ENCODE measurements at places on chromosomes 7 and 10.

- DNase-seq: no peak
Observed at GRCh38 chr7:114789161-114789560, 132.7 kb upstream of the MDFIC start.

GRCh38 chr10:97319671-97320479, 804 bp downstream of the FRAT1 start:
- DNase-seq: peak; percentile 60

GRCh38 chr7:2046581-2047565, 185.9 kb downstream of the MAD1L1 start:
- no peak for DNase-seq

DNA sequence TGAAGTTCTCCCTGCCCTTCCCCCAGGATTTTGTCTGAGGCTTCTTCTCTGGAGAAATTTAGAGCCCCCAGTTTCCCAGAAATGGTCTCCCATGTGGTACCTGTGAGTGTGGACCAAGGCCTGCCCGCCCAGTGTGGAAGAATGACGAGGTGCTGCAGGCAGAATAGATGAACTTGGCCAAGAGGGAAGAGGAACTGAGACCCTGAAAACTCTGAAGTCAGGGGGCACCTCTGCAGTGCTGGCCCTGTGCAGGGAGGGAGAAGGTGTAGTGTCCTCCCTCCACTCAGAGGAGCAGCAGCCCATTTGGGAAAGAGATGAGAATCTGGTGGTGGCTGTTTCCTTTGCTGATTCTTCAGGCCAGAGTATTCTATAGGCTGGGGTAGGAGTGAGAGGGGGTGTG, 115.2 kb upstream of the PCGF5 start:
- DNase-seq: no peak

DNA sequence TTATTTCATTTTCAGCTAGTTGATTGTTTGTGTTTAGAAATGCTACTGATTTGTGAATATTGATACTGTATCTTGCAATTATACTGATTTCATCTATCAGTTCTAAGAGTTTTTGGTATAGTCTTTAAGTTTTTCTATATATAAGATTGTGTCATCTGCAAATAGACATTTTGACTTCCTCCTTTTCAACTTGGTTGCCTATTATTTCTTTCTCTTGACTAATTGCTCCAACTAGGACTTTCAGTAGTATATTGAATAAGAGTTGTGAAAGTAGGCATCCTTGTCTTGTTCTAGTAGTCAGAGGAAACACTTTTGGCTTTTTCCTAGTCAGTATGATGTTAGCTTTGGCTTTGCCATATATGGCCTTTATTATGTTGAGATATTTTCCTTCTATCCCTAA, 20.4 kb downstream of the PHTF2 start:
- no peak for DNase-seq

DNA sequence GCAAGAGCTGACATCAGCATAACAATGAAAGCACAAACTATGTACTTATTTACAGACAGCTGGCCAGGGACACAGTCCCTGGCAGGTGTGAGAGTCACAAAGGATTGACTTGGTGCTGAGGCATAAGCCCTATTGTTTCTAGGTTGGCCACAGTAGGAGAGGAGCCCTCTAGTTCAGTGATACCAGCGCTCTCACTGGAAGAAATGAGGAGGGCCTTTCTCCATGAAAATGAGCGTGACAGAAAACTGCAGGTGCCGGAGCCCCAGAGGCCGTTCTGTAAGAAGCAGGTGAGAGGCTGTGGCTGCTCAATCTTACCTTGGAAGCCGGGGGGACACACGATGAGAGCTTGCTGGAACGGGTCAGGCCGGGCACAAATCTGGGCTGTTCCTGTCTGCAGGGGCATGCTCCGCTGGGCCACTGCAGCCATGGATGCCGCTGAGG, 90.5 kb downstream of the CLEC2L start:
- DNase-seq: no peak

DNA sequence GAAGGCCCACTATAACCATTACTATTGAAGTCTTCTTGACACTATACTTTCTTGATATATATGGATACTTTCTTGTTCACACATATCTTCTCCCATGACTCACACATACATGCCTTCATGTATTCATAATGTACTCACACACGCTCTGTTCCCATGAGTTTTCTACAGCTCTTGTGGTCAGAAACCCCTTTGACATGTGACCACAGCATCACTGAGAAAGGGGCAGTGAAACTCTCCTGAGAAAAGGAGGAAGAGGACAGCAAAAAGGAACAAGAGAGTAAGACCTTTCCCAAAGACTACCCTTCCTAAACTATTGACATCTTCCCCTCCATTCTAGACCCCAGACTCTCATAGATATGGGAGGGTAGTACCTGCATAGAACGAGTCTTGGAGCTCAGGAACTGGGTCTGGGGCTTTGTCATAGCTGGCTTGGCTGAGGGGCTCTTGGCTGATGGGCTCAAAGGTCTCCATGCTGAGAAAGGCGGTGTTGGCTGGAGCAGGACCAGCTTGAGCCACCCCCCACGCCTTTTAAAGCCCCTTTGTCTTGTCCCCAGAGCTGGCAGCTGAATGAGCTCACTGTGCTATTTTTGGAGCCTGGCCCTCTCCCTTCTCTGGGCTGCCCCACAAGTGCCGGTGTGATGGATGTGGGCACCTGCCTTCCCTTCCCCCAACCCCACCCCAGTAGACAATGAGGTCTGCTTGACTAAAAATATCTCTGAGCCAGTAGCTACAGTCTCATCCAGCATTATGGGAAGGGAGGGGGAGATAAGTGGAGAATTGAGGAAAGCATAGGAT, 5.1 kb downstream of the SYNPO2L start:
- no peak for DNase-seq

- peak; percentile 61 for DNase-seq
Observed at GRCh38 chr10:62244785-62245467, 23.7 kb downstream of the RTKN2 start.

DNA sequence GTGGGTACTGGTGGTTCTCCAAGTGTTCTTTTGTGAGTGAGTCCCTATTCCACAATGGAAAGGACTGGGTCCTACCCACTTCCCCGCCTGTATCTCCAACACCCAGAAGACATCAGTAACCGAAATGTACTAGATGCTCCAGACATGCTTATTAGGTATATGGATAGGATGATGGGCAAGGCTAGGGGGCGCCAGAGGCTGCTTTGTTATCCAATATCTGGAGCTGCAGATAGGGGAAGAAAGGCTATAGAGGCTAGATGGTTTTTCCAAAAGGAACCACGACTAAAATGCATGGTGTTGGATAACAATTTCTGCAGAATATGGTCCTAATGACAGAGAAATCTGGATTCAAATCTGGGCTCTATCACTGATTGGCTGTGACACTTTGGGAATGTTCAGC, 56.2 kb upstream of the TM9SF3 start:
- no peak for DNase-seq

DNA sequence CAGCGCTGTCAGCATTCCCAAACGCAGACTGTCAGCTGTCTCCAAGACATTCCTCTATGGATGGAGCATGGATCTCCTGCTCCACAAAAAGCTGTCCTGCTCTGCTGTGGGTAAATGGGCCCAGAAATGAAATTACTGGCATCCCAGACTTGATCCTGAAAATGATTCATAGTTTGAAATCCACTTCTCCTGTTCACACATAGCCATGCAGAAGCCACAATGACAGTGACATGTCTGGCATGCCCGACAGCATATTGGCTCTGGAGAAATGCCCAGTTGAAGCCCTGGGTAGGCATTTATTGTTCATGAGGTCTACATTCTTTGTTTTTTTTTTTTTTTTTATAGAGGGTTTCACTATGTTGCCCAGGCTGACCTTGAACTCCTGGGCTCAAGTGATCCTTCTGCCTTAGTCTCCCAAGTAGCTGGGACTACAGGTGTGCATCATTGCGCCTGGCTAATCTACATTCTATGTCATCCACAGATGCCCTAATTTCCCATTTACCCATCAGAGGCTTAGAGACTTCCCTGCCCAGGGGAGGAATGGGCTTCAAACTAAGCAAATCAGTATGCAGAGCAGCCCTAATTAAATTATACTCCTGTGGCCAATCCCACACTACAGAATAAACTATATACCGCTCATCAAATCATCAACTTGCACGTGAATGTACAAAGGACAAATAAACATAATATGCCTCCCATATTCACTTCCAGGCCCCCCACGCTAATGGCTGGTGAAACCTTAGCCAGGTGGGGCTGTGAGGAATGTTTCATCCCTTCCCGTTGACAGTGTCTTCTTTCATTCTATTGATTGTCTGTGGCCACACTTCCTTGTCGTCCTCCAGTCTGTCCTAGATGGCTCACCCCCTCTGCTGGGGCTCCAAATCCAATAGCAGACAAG, 61.8 kb upstream of the EEPD1 start:
- no peak for DNase-seq

DNA sequence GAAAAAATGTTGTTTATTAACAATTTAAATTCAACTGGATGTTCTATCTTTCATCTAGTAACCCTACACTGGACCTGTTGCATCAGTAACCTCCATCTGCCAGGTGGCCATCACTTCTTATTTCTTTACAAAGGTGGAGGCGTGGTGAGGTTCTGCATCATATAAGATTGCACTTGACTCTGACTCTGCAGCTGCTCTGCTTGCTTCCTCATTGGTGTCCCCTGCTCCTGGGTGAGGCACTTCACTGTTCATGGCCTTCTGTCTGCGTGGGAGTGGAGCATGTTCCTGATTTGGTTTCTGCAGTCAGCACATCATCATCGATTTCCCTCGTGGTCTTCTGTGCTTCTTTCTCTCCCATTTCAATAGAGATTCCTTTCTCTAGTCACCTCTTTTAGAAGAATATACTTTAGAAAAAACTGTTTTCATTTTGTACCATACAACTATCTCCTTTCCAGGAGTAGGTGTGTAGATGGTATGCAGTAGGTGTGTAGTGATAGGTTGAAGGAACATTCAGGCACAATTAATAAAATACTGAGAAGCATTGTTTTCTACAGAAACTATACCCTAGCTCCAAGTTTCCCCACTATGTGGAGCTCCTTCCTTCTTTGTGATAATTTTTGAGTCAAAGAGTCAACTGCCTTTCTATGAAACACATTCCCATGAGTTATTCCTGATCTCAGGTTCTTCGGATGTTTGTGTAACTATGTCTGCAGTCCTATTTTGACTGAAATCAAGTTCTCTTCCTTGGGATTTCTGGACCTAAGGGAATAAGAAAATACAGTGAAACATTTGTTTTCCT, 231.7 kb upstream of the CNTNAP2 start:
- no peak for DNase-seq

GRCh38 chr7:4995429-4995969, 36.5 kb upstream of the MMD2 start:
- DNase-seq: no peak

GRCh38 chr7:122643250-122643649, 55.7 kb downstream of the RNF133 start:
- no peak for DNase-seq

DNA sequence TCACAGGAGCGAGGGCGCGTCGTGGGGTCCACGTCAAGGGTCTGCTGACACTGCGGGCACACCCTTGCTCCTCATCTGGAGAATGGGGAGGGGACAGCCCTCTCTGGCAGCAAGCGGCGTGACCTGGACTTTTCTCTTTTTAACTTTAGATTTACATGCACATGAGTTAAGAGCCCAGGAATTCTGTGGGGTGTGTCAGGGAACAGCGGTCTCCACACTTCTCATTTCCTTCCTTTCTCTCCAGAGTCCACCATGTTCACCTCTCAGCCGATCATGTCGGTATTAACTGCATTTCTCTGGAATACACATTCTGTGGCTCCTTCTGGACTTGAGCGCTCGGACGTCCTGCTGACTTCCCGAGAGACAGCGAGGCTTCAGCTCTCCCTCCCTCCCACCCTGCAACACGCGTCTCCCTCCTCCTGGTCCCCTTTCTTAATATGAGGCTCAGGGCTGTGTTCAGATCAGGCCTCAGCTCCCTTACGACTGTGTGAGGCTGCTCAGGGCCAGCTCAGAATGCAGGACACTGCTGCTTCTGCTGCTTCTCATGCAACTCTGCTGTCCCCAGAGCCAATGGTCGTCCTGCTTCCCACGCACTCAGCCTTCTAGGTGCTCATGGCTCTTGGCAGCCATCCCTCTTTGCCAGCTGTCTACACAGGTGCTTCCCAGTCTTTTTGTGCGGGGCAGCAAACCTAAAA, 261.3 kb downstream of the ELFN1 start:
- no peak for DNase-seq

DNA sequence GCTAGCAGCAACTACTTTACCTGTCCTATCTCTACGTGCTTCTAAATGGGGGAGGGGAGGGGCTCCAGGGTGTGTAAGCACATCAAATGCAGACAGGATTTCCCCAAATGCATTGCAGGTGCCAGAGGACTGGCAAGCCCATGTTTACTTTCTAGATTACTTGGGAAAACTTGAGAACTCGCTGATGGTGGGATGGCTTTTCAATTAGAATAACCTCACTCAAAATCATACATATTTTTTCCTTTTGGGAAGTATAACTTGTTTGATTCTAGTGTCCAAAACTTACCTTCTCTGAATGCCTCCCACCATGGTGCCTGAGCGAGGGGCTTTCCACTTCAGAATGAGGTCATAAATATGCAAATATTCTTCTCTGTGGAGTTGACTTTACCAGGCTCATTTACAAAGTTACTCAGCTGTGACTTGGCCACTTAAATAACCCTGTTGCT, 191.3 kb upstream of the RHOBTB1 start:
- no peak for DNase-seq

GRCh38 chr7:33061282-33061937, 1.2 kb downstream of the NT5C3A start:
- DNase-seq: no peak

GRCh38 chr7:110521357-110521911, 569.5 kb upstream of the LRRN3 start:
- no peak for DNase-seq

- DNase-seq: no peak
Observed at GRCh38 chr10:119830851-119831250, 41.8 kb downstream of the MCMBP start.

Measured in central memory CD4-positive, alpha-beta T cell (primary cell).